H7 (cell line): ENCODE measurements at places on chromosomes 6 and 20.

- DNase-seq: no peak
Observed at GRCh38 chr6:134049586-134049985, 2.8 kb downstream of the SLC2A12 start.

GRCh38 chr20:51412951-51413481, 129.5 kb downstream of the NFATC2 start:
- peak; percentile 79 for DNase-seq

- DNase-seq: no peak
Observed at GRCh38 chr6:119594907-119595306, 245.3 kb upstream of the MAN1A1 start.

DNA sequence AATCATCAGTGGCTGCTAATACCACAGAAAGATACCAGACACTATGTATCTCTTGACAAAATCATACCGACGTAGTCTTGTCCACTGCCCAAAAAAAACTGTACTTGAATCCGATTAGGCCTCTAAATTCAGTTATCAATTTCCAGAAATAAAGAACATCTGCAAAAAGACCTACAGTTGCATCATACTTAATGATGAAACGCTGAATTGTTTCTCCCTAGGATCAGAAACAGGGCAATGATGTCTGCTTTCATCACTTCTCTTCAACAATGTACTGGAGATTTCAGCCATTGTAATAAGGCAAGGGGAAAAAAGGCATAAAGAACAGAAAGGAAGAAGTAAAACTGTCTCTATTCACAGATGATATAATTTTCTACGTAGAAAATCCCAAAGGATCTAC, 152.0 kb downstream of the TASP1 start:
- no peak for DNase-seq

DNA sequence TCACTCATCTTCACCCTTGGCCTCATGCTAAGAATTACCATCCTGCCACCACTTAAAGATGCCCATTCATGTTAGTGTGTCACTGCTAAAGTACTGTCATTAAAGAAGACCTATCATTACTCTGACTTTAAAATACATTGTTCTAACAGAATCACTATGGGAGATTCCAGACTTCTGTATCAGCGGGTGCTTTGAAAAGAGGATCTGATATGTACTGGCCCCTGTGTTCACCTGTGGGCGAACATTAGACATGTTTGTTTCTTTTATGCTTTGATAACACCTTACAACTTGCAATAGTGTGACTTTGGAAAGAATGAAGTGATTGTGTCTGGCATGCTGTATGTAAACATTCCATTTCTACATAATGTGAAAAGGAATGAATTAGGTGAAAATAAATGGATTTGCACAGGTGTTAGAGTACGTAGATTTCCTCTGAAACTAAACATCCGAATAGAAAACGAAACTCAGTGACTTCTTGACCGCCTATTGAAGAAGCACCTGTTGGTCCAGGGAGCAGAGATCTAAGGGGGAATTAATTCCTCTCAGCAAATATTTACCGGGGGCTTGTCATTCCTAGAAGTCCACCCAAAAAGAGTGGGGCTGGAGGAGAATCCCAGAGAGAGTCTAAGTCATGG, 132.3 kb downstream of the CARMIL1 start:
- DNase-seq: no peak

- DNase-seq: no peak
Observed at GRCh38 chr6:119028091-119028490, 50.4 kb downstream of the FAM184A start.

DNA sequence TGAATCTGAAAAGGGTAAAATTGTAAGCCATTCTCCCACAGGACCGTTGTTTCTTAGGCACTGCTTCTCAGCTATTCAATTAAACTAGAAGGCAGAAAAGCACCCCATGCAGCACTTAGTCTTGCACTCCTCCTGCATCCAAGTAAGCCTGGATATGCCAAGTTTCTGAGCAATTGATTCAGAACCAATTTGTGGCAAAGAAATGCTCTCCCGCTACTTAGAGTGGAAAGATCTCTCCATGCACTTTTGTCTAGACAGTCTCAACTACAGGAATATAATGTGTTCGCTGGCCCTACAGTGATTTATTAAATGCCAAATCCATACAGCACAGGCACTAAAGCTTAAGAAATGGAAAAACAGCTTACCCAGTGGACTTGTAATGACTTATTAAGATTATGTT, 338.5 kb downstream of the HACE1 start:
- no peak for DNase-seq

- no peak for DNase-seq
Observed at GRCh38 chr6:17405944-17406245, 12.5 kb downstream of the CAP2 start.

- DNase-seq: peak; percentile 73
Observed at GRCh38 chr6:43277643-43278523, 20.2 kb upstream of the SLC22A7 start.

- peak; percentile 66 for DNase-seq
Observed at GRCh38 chr6:3329393-3330051, 70.8 kb downstream of the PSMG4 start.

- no peak for DNase-seq
Observed at GRCh38 chr6:108809211-108809610, 39.0 kb upstream of the ARMC2 start.

DNA sequence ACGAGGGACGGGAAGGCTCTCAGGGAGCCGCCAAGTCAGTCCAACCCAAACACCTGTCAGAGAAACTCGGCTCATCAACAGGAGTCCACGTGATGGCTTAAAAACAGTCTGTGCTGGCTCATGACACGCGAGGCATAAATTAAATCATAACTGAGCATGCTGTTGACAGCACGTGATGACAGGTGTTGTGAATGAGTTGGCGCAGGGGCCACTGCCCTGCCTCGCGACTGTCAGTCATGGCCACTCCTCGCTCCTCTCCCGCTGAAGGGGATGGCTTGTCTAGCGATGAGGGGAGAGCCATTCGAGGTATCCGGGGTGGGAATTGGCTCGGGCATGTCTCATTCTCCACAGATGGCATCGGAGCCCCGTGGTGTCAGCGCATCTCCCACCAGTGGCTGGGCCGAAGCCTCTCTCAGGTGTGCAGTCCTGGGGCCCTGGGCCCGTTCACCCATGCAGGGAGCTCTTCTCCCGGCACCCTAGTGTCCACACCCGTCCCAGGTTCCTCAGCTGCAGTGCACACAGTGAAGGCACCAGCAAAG, 313.3 kb downstream of the BMP7 start:
- no peak for DNase-seq

DNA sequence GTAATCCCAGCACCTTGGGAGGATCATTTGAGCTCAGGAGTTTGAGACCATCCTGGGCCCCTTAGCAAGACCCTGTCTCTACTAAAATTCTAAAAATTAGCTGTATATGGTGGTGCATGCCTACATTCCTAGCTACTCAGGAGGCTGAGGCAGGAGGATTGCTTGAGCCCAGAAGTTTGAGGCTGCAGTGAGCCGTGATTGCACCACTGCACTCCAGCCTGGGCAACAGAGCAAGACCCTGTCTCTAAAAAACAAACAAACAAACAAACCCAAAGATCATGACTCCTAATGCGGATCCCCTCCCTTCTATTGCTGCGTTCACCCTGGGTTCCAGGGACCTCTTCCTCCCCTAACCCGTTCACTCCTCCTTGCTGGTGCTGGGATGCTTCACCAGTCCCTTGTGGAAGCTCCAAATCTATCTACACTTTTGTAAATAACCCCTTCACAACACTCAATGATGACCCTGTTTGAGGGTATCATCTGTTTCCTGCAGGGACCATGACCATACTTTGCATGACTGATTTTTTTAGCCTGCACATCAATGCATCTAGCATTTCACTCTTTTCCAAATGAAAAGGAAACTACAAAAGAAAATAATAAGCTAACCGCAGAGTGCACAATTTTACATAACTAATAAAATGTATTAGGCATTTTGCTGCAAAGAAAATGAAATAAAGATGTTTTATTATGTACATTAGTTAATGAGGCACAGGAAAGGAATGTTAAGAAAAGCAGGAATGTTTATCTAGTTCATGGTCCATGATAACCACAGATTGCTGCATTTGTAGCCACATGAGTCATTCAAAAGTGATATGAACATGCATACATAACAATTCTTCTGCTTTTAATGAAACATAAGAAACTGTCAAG, 30.5 kb upstream of the IPCEF1 start:
- no peak for DNase-seq

DNA sequence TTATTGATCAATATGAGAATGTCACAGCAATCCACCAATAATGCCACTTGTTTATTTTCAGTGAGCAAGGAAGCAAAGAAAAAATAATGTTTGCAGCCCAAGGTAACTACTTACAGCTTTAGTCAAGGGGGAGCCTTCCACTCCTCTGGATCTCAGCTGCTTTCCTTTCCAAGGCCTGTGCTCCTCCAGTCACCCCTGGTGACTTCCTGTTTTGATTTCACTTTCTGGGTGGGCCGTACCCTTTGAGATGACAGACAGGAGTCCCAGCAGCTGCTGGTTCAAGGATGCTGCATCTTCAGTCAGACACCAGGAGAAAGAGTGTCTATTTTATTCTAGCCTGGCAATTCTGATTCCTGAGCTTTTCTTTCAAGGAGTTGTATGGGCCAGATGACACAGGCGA, 5.6 kb upstream of the VNN2 start:
- DNase-seq: no peak

- DNase-seq: no peak
Observed at GRCh38 chr6:90368601-90369000, 72.0 kb upstream of the BACH2 start.

DNA sequence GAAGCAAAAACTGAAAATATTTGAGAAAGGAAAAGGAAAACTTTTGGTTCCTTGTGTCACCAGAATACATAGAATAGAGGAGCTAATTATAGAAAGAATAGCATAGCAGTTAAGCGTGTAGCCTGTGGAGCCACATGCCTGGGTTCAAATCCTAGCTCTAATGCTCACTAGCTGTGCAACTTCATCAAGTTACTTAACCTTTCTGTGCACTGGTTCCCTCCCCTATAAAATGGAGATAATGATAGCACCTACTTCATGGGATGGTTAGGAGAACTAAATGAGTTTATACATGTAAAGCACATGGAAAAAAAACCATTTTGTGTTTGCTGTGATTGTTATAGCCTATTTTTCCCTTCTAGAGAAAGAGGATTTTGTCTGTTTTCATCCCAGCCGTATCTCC, 24.5 kb upstream of the RNGTT start:
- DNase-seq: no peak

DNA sequence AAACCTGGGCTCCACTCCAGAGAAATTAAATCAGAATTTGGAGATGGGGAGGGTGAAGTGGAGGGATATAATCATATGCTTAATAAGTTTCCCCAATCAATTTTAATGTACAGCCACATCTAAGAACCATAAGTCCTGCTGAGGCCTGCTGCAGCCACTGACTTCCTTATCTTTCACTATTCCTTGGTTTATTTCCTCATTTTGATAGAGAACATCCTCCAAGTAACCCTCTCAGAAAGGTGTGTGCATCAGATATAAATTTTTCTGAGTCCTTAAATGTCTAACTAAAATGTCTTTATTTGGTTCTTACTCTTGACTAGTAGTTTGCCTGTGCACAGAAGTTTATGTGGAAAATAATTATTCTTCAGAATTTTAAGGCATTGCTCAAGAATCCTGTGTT, 23.7 kb upstream of the SIRT5 start:
- DNase-seq: no peak

DNA sequence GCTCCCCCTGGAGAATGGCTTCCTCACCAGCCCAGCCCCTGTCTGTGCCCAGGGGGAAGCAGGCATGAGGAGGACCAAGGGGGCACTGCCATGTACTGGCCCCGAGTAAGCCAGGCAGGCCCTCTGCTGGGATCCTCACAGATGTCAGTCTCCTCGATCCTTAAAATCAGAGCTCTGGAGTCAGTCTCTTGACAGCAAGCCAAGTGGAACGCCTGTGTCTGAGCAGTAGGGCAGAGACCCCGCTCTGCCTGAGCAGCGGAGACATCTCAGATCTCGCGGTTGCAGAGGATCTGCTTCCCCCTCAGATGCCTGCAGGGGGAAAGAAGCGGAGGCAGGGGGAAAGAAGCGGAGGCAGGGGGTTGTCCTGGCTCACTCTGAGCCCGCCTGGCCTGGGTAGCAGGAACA, 92.6 kb downstream of the SNX5 start:
- peak; percentile 72 for DNase-seq

DNA sequence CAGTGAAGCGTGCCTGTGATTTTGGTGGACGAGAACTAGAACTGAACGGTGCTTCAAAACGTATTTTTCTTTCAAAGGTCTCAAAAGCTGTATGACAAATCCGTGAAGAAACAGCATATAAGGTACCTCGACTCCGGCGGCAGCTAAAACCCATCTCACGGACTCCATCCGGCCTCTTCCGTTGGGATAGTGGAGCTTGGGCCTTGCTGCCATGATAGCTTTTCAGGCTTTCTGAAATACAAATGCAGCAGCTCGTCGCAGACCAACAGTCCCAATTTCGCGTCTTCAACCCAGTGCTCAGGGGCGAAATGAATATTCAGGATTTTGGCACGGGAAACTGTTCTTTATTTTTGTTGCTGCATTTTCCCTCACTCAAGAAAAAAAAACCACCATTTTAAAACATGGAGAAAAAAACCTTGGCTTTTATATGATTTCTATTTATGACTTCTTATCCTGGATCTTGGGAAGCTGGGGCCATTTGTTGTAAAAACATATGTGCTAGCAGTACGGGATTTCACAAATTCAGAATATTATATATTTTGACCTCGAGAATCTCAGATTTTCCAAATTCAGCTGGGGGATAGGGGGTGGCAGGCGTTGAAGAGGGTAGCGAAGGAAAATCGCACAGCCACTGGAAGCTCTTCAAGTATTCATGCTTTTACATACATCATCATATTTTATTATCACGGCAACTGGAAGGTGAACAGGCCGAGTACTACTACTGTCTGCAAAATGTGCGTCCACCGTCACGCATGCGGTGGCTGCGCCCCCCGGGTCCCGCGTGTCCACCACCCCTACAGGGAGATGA, 849 bp downstream of the GSTA4 start:
- peak; percentile 37 for DNase-seq

GRCh38 chr6:19558934-19559333, 278.2 kb upstream of the ID4 start:
- DNase-seq: no peak

- DNase-seq: peak; percentile 69
Observed at GRCh38 chr20:25148181-25148981, 47.1 kb upstream of the ENTPD6 start.

GRCh38 chr6:223136-223535, 69.2 kb upstream of the DUSP22 start:
- DNase-seq: no peak

DNA sequence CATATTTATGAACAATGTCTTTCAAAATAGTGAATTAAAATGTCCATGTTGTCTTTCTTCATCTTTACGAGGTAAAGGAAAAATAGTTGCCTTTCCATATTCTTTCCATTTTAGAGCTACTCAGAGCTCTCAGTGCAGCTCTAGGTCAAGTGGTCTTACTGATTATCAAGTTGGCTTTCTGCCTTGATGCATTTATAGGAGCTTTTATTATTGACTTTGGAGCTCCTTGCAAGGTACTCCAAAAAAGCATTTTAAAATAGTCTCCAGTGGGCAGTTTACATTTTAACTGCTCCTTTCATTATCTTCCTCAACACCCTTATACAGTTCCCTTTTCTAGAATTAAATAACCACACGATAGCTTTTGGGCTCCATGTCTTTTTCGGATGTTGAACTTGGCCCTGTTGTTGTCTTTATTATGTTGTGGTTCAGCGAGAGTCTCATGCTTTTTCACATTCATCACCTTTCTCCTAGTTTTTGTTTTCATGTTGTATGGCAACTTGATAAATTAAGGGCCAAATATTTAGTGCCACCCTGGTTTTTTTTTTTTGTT, 122.9 kb downstream of the CLIC5 start:
- DNase-seq: no peak
